ENCODE measurements at places on chromosomes 6 and 20.

DNA sequence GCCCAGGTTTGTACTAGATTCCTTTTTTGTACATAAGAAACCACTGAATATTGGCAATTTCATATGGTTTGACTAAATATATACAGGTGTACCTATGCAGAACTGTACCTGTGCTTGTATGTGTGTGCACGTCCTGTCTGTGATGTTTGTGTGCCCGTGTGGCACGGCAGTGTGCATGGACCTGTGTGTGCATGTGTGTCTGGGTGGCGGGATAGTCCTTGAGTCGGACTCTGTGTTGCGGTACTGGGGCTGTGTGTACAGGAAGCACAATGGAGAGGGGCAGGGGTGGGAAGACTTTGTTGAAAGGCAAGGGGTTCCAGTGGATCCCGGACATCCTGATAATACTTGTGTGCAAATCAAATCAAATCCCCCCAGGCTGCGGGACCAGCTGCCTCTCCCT lies 3.4 kb upstream of the FAM83C start:
- DNase-seq, result no peak

DNA sequence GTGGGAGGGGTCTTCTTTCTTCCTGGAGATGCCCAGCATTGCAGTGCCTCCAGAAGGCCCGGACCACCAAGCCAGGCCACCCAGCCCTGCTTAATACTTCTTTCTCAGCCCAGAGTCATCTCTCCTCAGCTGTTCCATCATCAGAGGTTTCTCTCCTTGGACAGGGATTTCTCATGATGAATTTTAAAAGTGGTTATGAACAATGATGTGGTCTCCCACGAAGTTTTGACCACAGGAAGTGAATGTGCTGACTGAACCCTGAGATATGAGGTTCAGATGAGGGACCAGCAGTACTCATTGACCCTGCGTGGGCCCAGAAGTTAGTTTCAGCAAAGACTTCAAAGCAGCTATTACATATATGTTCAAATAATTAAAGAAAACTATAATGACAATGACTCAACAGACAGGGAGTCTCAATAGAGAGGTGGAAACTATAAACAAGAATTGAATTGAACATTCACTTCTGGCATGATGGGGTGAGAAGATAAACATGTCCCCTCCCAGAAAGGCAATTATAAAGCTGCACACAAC lies 114.5 kb upstream of the SLC22A16 start:
- no peak for DNase-seq

DNA sequence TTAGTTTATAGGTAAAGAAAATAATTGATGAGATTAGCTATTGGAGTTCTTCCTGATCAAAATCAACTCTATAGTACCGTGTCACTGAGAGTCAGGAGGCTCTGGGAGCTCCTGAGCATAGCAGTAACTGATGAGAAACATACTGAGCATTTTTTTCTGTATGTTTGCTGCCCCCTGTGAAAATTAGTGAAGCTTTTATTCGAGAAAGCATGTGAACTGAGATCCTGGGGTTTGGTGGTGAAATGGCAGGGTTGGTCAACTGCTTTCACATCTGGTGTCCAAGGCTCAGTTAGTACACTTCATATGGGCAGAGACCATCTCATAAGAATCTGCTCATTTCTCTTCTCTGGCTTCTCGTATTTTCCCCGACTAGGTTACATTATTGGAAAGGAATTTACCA lies 4.1 kb upstream of the ABT1 start:
- DNase-seq, result no peak

GRCh38 chr6:32685603-32686002 lies 19.1 kb upstream of the HLA-DQB1 start:
- DNase-seq, result no peak

DNA sequence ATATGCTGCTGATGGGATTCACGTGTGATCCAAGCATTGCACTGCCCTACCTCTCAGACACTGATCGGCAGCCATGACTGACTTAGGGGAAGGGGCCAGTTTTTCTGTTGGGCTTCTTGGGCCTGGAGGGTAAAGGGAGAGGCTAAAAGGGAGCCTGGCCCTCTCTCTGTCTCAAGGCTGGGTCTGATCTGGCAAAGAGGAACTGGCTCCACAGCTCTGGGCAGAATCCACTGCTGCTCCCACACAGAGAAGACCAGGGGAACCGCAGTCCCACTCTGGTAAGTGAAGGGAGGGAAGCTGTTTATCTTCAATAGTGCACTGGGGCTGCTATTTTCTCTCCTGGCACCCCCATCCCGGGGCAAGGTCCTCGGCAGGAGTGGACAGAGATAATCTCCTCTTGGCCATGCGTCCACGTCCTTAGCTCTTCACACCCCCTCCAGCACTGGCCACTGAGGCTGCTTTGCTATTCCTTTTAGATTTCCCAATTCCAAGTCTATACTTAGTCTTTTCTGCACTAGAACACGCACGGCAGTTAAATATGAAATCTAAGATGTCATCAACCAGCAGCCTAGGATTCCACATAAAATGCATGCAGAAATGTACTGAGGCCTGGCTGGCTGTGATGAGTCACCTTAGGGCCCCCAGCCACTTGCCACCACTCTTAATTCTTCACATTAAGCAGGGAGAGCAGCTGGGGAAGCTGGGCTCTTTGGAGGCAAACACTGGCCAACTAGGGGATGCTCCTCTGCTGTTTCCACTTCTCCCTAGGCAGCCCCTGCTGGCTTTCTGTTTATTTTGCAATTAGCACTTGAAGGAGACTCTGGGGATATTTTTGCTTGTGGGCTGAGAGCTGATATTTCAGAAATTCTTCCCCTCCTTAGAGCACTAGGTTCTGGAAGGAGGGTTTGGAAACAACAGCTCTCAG lies 87.8 kb upstream of the ARMC2 start:
- no peak for DNase-seq

DNA sequence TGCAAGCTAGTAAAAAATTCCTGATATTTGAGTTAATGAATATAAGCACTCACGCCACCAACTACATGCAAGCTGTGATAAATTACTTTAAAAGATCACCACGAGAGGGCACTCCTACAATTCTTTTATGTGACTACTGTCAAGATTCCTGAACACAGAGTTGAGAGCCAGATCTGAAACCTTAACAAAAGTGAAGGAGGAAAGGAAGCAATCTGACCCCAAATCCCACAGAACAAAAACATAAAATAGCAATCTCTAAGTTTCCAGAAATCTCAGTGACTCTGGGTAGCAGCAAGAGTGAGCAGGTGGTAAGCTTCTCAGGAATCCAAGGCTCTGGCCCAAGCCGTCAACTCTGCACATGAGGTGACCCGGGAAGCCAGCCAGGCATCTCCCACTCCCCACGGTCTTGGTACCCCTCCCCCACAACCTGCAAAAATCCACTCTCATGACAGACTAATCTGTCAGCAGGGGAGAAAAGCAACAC lies 55.1 kb downstream of the STAU1 start:
- peak; percentile 76 for DNase-seq

GRCh38 chr6:50822078-50822476 lies 3.4 kb downstream of the TFAP2B start:
- DNase-seq, result no peak

GRCh38 chr6:5133943-5134342 lies 48.8 kb downstream of the PPP1R3G start:
- no peak for DNase-seq

DNA sequence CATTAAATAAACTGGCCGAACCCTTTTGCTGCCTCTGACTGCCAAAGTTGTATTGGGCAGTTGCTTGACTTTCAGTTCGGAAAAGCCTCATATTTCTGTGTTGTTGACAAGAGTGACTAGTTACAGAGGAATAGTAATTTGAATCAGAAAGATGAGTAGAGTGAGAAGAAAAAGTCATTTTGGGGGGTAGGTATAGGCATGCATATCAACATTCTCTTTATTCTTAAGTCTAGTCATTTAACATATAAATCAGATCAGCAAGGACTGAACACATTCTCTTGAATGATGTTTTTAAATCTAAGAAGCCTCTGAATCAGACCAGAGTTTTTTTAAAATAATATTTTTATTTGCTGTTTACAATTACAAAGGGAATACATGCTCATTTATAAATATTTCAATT lies 4.9 kb upstream of the LMBRD1 start:
- DNase-seq, result no peak
